Fibroblast of skin of scalp (primary cell): ENCODE measurements at places on chromosomes 2 and 18.

DNA sequence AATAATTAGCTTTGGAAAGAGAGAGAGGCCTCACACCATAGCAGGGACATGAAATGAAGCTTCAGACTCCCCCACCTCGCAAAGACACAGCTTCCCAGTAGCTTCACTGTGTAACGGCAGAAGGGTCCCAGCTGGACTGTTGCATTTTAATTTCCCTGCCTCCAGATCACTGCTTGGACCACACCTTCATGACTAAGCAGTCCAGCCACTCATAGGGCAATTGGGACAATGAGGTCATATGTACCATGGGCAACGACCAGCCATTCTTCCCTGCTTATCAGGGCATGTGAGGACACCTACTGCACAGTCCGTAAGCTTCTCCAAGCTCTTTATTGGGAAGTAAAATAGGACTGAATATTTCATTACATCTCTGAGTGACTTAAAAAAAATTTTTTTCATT lies 183.0 kb downstream of the MREG start:
- DNase-seq, result peak; percentile 44

DNA sequence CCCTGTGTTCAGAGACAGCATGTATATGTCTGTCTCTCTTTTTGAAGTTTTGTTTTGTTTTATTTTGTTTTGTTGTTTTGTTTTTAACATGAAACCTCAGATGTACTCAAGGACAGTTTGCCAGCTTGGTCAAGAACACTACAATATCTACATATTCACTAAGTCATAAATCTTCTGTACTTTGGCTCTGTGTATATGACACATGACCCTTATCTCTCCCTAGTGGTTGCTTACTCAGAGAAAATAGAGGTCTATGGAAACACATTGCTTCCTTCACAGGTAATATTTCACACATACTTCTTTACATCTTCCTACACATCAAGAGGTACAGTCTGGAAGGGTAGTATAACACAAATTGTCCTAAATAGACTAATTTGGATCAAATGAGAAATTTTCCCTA lies 312.6 kb upstream of the VRK2 start:
- no peak for DNase-seq

DNA sequence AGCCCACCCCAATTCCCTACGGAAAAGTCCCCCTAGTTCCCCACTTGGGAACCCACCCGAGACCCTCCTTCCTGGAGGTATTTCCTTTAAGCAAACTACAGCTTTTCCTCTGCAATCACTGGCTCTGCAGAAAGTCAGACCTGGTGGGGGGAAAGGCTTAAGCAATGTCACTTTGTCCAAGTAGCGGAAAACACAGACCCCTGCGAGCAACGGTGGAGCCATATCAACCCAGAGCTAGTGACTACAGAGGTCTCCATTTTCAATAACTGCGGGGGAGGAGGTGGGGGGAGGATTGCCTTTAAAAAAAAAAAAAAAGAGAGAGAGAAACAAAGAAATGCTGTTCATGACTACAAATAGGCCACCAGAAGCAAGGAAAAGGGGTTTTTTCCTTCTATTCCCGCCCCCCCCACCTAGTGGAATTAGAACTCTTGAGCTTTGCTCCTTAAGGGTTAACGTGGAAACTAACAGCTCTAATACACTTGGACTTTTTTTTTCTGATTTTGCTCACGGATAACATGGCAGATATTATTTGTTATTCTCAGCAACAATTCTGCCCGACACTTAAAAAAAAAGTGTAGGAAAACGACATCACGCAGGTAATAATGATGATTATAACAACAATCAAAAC lies 1.1 kb upstream of the FRZB start:
- DNase-seq, result no peak

- peak; percentile 13 for DNase-seq
Measured at GRCh38 chr18:63505566-63506335, 29.0 kb downstream of the SERPINB5 start.

DNA sequence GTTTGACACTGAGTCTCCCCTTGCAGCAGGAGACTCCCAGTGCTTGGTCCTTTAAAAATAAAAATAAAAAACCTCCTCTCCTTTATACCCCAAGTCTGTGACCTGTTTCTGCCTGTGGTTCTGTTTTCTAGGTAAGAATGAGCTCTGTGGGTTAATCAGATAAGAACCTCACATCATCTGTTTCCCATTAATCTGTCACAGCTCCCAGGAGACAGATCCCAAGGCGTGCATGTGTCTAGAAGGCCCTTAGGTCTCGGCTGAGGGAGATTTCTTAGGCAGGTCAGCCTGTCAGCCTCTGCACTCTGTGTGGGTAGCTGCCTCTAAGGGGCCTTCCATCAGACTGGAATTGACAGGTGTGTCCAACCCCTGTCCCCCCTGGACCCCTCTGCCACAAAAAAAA lies 80.7 kb downstream of the FHOD3 start:
- DNase-seq, result no peak

GRCh38 chr18:57780318-57780705 lies 22.8 kb downstream of the ATP8B1 start:
- DNase-seq, result peak; percentile 69

GRCh38 chr2:178523596-178524134 lies 43.4 kb downstream of the PLEKHA3 start:
- DNase-seq, result peak; percentile 3

- no peak for DNase-seq
Measured at GRCh38 chr2:180359522-180360282, 352.6 kb upstream of the CWC22 start.

DNA sequence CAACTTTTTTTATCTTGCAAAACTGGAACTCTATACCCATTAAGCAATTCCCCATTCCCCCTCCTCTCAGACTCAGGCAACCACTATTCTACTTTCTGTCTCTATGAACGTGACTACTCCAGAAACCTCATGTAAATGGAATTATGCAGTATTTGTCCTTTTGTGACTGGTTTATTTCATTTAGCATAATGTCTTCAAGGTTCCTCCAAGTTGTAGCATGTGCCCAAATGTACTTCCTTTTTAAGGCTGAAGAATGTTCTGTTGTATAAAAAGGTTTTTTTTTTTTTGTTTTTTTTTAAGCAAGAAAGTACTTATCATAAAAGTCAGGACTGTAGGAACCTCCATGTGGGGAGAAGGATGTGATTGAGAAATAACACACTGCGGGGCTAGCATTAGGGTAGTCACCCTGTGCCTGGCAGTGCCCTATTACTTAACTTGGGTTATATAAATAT lies 262.9 kb upstream of the FBXO11 start:
- no peak for DNase-seq

DNA sequence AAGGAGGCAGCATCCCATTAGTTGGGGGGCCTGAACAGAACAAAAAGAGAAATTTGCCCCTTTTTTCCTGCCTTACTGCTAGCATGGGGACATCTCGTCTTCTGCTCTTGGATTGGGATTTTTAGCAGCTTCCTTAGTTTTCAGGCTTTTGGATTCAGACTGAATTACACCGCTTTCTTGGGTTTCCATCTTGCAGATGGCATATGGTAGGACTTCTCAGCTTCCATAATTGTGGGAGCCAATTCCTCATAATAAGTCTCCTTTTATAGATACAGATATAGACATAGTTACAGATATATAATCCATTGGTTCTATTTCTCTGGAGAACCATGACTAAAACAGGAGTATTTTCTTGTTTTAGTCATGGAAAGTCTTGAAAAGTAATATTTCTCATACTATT lies 5.2 kb upstream of the RAPGEF4 start:
- DNase-seq, result no peak

DNA sequence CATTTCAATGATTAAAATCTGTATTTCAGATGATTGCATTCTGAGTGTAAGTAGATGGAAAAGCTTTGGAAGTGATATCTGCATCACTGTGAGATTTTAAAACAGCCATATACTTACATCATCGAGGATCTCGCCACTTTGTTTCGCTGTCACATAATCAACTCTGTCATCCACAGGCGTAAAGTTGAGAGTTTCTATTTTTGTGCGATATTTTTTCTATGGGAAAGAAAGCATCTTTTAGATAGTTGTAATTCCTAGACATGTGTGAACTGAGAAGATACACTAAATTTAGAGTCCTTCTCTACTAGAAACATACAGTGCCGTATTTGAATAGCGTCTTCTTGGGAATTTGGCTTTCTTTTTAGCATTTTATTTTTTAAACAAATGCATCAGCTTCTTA lies 158.8 kb downstream of the RIF1 start:
- DNase-seq, result no peak

DNA sequence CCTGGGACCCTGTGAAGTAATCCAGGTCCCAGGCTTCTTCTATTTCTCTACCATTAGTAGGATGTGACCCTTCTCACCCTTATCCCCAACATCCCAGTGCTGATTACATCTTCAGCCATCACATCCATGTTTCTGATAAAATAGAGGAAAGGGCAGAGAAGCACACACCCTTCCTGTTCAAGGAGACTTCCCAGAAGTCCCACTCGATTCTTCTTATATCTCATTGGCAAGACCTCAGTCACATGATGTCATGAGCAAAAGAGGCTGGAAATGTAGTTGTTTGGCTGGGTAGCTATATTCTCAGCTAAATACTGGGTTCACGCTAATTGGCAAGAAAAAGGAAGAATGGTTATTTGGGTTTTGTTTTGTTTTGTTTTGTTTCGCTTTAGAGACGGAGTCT lies 8.0 kb upstream of the XRCC5 start:
- no peak for DNase-seq

GRCh38 chr2:181566334-181567032 lies 90.4 kb downstream of the CERKL start:
- DNase-seq, result no peak

GRCh38 chr2:126824663-126825062 lies 74.0 kb upstream of the TEX51 start:
- no peak for DNase-seq

- peak; percentile 31 for DNase-seq
Measured at GRCh38 chr2:127362971-127363370, 24.8 kb downstream of the MAP3K2 start.

DNA sequence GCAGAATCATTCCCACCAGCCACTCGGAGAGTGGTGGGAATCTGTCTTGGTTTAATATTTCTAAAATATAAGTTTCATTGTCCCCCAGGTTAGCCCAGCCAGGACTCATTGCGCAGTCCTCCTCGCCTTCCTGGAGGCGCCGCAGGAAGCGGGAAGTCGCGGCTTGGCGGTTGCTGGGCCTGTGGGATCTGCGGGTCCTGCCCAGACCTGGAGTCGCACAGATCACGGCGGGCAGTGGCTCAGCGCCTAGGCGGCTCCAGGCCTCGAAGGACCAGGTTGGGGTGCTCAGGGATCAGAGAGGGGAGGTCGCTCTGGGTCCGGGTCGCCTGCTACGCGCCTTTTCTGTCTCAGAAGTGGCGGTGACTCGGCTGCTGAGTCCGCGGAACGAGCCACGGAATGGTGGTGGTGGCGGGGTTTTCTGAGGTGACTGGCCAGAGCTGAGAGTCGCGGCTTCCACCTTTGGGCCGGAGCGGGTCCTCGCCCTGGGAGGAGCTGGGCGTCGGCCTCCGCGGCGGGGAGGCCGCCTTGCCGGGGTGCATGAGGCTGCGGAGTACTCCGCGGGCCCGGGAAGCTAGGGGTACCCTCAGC lies 2.6 kb downstream of the HOXD3 start:
- no peak for DNase-seq

GRCh38 chr2:165056564-165056963 lies 101.2 kb upstream of the SLC38A11 start:
- DNase-seq, result no peak

- DNase-seq, result peak; percentile 74
Measured at GRCh38 chr2:6826081-6826913, 39.4 kb downstream of the CMPK2 start.

GRCh38 chr2:207219081-207219630 lies 53.4 kb upstream of the KLF7 start:
- no peak for DNase-seq

- DNase-seq, result no peak
Measured at GRCh38 chr2:11813951-11814350, 67.5 kb downstream of the LPIN1 start.

- no peak for DNase-seq
Measured at GRCh38 chr2:178191511-178191910, 2.8 kb upstream of the OSBPL6 start.

- DNase-seq, result no peak
Measured at GRCh38 chr2:25881764-25882163, 3.5 kb upstream of the ASXL2 start.

DNA sequence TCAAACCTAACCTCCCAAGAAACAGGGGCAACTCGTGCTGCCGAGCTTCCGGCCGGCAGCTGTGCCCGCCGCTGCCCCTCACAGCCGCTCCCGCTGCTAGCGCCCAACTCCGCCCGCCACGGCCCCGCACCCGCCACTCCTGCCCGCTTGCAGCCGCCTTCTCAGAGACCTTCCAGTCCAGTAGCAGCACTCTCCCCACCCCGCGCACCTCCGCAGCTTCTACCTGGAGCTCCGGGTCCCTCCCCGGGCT lies 722 bp upstream of the C2orf15 start:
- DNase-seq, result peak; percentile 6

DNA sequence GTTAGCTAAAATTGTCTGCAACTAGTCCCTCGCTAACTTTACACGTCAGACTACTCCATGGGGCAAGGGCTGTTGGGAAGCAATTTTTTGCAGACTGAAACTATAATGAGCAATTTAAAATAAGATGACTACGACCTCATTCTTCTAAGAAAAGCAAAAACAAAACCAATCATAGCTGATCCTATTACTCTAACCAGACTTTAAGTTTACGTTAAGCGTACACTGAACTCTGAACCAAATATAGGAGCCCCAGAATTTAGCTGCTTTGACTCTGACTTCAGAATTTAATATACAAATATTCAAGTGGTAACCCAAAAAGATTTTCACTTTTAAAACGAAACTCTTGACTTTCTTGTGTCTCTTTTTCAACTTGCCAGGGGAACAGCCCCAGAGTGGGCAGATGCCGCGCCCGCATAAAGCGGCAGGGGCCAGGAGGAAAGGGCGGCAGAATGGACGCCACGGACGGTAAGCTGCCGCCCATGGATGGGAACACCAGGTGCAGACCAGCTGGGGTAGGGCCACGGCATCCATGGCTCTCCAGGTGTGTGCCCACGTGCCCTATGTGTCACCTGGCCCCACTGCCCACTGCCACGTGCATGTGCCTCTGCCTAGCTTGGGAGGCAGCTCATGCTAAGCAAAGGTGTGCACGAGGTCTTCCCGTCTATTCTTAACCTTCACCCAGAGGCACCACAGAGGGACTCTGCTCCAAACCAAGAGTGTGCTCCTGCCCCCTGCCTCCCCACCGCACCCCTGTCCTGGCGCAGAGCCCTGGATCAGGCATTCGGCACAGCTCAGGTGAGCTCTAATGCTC lies 217.6 kb downstream of the HDAC4 start:
- DNase-seq, result no peak

DNA sequence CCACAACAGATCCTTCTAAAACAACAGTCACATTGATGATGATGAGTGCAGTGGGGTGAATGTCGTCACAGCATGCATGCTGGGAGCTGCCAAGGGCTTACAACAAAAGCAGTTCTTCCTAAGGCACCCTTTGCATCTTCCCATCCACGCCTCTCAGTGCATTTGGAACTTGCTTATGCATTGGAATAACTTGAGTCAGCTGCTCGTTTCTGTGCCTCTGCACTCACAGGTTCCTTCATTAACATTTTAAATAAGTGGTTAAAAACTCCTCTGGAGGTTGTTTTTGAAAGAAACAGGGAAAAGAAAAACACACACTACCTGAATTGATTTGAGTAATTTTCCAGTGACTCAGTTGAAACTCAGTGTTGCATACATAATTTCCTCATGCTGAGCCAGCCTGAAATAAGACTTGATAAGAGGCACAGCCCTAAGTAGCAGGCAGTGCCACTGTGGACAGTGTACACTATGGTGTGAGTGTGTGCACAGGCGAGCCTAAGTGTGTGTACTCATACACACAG lies 46.8 kb upstream of the TRIM43B start:
- DNase-seq, result no peak

- peak; percentile 24 for DNase-seq
Measured at GRCh38 chr2:160730296-160730995, 236.8 kb upstream of the RBMS1 start.
